Glutamatergic neuron (in vitro differentiated cells): ENCODE measurements at places on chromosomes 2 and 18. TPM values are rescaled to one million over a fixed set of nuclear protein-coding genes. Genes with fewer than 3 reads are reported as not detected.
A peak's percentile ranks its signal among the peaks of the same experiment; 100 is the strongest.

NT5DC4 gene
- total RNA-seq, result not detected

KYNU gene
- not detected for total RNA-seq

FAM228B gene
- 18.9 TPM for total RNA-seq

FZD7 gene
- 19.0 TPM for total RNA-seq

GRHL1 gene
- total RNA-seq, result 4.3 TPM

- no peaks in the 10 kb centered on the region for H3K4me1 ChIP-seq
- no peak overlapping the region for H3K27ac ChIP-seq
- no peak overlapping the region for H3K4me3 ChIP-seq
- peaks cover 2% of the 10 kb centered on the region for H3K27me3 ChIP-seq
Observed at GRCh38 chr18:23671564-23671963, 8.9 kb upstream of the ANKRD29 start.

DNA sequence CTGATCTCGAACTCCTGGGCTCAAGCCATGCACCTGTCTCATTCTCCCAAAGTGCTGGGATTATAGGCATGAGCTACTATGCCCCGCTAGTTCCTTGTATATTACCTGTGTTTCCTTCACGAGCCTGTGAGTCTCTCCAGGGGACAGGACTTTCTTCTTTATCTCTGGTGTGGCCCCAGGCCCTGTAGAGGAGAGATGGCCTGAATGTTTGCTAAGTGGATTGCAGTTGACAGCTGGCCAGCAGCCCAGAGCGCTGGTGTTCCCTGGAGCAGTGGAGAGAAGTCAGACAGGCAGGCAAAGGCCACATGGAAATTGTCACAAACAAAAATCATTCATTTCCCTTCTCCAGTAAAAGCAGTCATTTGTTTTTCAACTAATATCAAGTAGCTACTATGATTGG, 17.9 kb downstream of the LPIN1 start:
- H3K4me3 ChIP-seq, result no peak overlapping the region
- peak overlapping the region; percentile 77 for H3K27ac ChIP-seq
- H3K36me3 ChIP-seq, result peaks cover 26% of the 10 kb centered on the region
- peaks cover 18% of the 10 kb centered on the region for H3K4me1 ChIP-seq
- H3K27me3 ChIP-seq, result peaks cover 11% of the 10 kb centered on the region
- no peak for DNase-seq

DNA sequence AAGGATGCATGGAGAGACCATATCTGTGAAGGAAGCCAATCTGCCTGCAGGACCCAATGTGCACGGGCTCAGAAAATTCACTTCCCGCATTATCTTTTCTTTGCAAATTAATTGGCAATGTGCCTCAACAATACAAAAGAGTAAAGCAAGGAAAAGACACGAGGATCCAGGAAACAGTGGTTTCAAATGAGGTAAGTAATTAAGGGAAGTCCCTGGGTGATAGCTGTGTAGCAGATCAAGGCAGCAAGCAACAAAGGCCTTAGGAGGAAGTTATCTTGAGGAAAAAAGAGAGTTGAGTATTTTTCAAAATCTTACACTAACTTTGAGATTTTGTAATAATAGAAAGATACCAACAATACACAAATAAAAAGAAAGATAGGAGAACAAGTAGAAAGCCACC, 44.3 kb upstream of the TGIF1 start:
- H3K4me1 ChIP-seq, result peaks cover 2% of the 10 kb centered on the region
- DNase-seq, result no peak
- H3K27ac ChIP-seq, result no peak overlapping the region
- H3K4me3 ChIP-seq, result no peak overlapping the region
